ENCODE measurements at places on chromosomes 5 and 9.

DNA sequence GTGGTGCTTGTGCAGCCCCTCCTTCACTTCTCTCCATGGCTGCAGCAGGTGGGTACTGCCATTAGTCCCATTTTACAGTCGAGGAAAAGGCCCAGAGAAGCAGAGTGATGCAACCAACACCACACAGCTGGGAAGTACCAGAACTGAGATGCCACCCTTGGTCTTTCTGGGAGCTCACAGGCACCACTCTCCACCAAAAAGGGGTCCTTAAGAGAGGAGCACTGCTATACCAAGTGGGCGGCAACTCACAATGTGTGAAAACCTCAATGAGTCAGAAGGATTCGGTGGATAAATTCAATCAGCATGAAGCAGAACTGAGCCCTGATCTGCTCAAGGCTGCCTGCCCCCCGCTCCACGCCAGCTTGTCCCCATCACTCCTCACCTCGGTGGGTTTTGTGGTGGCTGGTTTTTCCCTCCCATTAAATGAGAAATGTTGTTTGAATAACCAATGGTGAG lies 213.7 kb downstream of the FSTL4 start:
- DNase-seq: no peak

- no peak for DNase-seq
Measured at GRCh38 chr5:139914218-139914807, 118.7 kb downstream of the PSD2 start.

GRCh38 chr5:142597546-142598337 lies 88.1 kb downstream of the FGF1 start:
- DNase-seq: no peak

- DNase-seq: no peak
Measured at GRCh38 chr5:133428072-133428660, 184.2 kb downstream of the FSTL4 start.

GRCh38 chr5:151405334-151406160 lies 41.9 kb upstream of the SLC36A1 start:
- no peak for DNase-seq

- no peak for DNase-seq
Measured at GRCh38 chr9:87515588-87516221, 18.0 kb downstream of the DAPK1 start.

GRCh38 chr9:123605286-123605685 lies 249.3 kb downstream of the CRB2 start:
- DNase-seq: no peak

Data from KBM-7 (cell line).